ENCODE measurements at places on chromosomes 3 and 15.

DNA sequence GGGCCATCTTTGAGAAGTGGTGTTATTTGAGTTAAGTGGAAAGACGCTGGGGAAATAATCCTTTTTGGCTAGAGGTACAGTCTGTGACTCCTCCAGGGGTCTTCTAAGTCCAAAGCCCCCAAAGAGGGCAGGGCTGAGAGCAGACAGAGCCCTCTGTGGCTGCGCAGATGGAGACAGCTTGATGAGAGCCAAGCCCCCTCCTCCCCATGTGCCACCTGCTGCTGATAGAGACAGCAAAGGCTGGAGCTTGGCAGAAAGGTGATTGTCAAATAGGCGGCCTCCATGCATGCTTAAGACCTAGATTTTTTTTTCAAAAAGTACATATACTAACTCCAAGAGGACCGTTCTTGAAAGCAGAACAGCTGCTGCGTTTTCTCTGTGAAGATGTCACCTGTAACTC lies 72.4 kb downstream of the CRYGS start:
- DNase-seq: no peak

GRCh38 chr3:170180079-170180907 lies 1.2 kb downstream of the PHC3 start:
- DNase-seq: no peak

GRCh38 chr3:197242784-197243432 lies 55.5 kb downstream of the DLG1 start:
- DNase-seq: no peak

DNA sequence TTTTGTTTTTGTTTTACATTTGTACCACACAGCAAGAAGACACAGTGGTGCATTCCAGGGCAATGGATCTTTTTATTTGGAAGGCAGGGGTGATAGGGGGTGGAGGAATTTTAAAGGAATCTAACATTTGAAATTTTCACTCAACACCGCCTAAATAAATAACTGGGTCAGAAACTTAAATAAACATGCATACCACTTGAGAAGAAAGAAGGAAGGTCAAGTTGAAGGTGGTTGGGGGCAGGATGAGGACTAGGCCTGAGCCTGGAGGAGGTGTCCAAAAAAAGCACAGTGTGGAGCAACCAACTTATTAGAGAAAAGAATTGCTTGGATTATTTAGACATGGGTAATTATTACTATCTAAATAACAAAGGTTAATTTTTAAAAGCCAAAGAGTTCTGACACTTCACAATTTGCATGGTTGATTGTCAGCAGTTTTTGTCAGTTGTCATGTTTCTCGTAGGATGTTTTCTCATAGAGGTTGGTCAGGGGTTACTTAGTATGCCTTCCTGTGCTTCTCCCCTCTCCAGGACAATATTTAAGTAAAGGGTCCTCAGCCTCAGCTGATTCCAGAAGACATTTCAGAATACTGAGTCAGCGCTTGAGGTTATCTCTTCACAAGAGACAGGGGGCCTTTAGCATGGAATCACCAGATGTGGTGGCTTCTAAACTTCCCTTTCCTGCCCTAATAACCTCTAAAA lies 173.7 kb upstream of the SLC2A2 start:
- no peak for DNase-seq

GRCh38 chr3:136247436-136247835 lies 2.7 kb upstream of the PCCB start:
- no peak for DNase-seq

DNA sequence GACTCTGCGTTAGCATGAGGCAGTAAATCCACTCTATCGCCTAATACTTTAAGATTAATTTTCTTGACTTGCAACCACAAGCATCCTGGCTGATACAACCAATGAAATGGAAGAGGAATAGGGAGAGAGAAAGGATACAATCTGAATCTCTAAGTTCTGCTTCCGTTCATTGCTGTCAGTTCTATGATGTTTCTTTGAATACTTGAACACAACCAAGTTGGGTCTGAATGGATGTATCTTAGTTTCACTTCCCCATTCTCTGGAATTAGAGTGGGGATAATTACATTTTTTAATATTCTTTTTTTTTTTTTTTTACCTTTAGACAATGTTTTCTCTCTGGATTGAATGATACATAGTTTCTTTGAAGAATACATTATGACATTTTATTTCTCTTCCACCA lies 22.9 kb downstream of the PDE8A start:
- DNase-seq: no peak

DNA sequence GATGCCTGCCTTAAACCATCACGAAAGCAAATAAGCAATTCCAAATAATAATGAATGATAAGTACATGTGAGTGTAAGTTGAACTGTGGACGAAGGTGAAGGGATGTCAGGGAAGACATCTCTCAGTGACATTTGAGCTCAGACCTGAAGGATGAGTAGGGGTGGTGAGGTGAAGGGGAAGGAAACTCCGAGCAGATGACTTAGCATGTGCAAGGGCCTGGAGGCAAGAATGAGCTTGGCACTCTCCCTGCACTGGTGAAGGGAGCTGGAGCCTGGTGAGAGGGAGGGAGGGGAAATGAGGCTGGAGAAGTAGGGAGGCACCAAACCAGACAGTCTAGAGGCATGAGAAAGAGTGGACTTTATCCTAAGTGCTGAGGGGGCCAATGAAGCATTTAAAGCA lies 84.3 kb downstream of the MTHFS start:
- DNase-seq: no peak

GRCh38 chr15:77239882-77240608 lies 169.1 kb upstream of the TSPAN3 start:
- no peak for DNase-seq

DNA sequence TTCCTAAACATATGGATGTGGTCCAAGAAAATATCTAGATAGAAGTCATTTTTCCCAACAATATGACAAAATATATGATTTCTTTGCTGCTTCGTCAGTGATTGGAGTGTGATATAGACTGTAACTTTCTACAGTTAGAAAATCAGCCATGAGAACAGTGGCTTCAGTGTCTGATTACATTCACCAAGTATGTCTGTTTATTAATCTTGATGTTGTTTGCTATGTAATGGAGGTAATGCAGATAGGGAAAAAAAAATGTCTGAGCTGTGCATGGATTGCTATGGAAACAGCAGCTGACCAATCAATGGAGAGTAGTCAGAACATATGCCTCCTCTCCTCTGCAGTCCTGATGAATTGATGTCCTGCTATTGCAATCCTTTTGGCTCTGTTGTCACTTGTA lies 72.3 kb upstream of the GAP43 start:
- DNase-seq: no peak

Data from activated CD8-positive, alpha-beta memory T cell treated with anti-CD3 and anti-CD28 coated beads, Interleukin-2, amount 50 U/mL, for 48 hours (primary cell).